ENCODE measurements at places on chromosomes 5 and 9. TPM values are rescaled to one million over a fixed set of nuclear protein-coding genes. Genes with fewer than 3 reads are reported as not detected.

Gene SLC6A7
- total RNA-seq, result not detected

Gene SHOC1
- total RNA-seq, result 0.07 TPM

Gene ST6GALNAC6
- total RNA-seq, result 21.5 TPM

Gene PLCXD3
- not detected for total RNA-seq

Gene RLN1
- 0.21 TPM for total RNA-seq

Gene SQSTM1
- 811 TPM for total RNA-seq

Gene GHR
- total RNA-seq, result 4.6 TPM

Gene KCNT1
- total RNA-seq, result not detected

Gene GALNT10
- 7.5 TPM for total RNA-seq

Measured in nasal cavity respiratory epithelium epithelial cell of viscerocranial mucosa (primary cell).